ENCODE measurements at places on chromosomes 3 and 15.

DNA sequence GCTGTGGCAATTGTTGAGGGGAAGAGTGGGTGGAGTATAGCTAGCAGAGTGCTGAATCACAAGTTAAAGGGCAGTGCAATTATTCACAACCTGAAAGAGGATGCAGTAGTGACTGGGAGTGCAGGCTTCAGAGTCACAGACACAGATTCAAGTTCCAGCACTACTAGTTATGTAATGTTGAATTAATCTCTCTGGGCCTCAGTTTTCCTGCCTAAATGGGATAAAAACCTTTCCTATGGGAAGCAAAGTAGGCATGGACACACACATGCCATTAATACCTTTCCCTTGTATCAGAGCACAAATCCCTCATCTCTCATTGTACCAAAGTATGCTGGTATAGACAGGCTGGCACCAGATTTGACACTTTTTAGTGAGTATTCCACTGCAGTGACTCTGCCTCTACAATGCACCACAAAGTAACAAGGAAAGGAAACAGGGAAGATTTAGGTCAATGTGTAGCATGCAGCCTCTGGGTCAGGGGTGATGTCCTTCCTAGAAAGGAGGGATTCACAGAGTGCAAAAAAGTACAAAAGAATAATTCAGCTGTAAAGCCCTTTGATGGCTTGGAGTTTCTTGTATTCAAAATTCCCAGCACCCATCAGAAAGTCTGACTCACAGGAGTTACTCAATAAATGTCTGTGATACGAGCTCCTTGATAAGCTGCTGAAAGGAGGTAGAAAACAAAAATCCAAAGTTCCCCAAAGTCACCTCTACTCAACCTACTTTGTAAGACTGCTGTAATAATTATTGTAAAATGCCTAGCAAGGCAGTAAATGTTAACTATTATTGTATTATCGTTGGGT lies 507.5 kb upstream of the TGFBR2 start:
- DNase-seq, result no peak

DNA sequence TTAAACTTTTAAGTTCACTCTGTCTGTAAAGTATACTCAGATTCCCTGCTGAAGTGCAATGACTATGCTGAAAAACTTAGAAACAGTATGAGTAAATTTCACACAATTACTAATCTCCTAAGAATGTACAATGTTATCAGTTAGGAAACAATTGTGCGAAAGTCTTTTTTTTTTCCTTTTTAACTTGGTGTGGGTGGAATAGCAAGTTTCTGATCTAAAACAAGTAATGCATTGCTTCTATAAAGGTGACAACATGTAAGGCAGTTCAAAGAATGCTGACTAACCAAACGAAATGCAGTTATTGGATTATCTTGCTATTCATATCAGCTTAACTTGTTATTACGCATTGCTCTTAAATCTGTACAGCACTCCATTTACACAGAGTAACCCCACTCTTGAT lies 19.3 kb upstream of the SLC12A8 start:
- DNase-seq, result no peak

- DNase-seq, result no peak
Measured at GRCh38 chr15:70766597-70766996, 3.2 kb upstream of the UACA start.

- DNase-seq, result no peak
Measured at GRCh38 chr3:162217647-162218046, 721.0 kb downstream of the OTOL1 start.

GRCh38 chr15:94335616-94336015 lies 104.3 kb downstream of the MCTP2 start:
- DNase-seq, result no peak

Data from activated T-cell treated with anti-CD3 and anti-CD28 coated beads for 1 hour (primary cell).